LHCN-M2 (cell line): ENCODE measurements at places on chromosomes 12 and 14. TPM values are rescaled to one million over a fixed set of nuclear protein-coding genes. Genes with fewer than 3 reads are reported as not detected.

- DNase-seq: no peak
Observed at GRCh38 chr12:77742631-77743030, 88.1 kb upstream of the NAV3 start.

GRCh38 chr12:50351120-50352043 lies 45.0 kb downstream of the FAM186A start:
- no peak for DNase-seq

DNA sequence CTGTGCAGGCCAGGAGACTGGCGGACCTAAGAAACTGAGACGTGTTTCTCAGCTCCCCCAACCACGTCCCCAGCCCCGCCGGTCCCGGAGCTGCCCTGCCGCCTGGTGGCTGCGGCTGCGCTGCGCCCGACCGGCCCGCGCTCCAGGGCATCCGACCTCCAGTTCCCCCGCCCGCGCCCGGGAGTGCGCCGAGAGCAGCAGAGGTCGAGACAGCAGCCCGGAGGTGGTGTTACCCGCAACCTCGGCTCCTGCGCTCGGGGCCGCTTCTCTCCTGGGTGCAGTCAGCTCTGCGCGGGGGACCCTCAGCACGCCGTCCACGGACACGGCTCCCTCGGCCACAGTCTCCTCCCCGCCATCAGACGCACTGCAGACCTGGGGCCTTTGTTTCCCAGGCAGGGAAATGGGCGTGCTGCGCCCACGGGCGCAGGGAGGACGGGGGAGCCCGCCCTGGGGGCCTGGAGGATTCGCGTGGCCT lies 21.6 kb upstream of the GPR132 start:
- peak; percentile 56 for DNase-seq

DNA sequence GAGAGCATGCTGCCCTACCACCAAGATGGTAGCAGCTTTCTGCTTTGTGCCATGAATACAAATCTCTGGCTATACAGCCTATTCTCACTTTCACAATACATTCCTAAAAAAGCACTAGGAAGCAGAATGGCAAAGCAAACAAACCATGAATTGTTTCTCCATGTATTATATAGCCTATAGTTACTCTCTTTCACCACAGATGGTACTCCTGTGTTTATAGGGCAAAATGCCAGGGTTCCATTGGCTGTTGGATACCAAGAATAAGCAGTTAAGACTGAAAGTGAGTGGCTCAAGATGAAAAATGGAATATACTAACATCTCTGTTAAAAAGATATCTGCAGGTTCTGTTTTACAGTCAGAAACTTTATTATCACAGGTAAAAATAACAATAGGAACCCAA lies 11.1 kb downstream of the ARF3 start:
- DNase-seq: no peak

DNA sequence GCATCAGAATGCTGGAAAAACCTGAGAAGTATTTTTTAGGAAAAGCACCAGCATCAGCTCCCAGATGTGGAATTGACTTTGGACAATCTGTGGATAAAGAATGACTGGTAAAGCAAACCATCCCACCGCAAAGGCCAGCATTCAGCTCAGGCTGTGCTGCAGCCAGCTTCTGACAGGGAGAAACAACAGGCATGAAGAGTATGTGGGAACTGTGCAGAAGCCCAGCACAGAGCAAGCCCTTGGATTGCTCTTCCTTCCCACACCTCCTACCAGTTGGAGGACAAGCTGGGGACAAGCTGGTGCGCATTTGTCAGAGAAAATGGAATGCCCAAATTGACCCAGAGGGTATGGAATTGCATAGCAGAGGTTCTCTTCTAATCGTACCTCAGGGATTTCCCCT lies 228.1 kb downstream of the ANO2 start:
- DNase-seq: no peak

DNA sequence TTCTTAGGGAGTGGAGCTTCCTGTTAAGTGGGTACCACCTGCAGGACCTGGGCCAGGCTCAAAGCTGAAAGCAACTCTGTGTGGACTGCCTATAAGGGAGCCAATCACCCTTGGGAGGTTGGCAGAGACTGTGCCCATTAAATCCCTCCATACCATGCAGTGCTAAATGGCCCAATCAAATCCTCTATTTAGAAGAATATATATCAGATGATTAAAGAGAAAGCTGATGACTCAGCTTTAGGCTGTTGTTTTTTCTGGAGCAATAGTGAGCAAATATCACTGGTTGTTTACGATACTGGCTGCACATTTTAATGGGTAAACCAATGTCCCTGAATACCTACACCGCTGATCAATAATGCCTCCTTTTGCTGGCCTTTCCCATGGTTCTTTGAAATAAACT lies 101.3 kb downstream of the TMX1 start:
- DNase-seq: no peak

GRCh38 chr12:53193040-53193439 lies 12.3 kb upstream of the CSAD start:
- DNase-seq: no peak

GRCh38 chr14:83478741-83479140 lies 1945.1 kb upstream of the SEL1L start:
- DNase-seq: no peak

Gene GYS2
- 0.06 TPM in 1 of 2 replicates, not detected in the other for total RNA-seq

Gene SVOP
- total RNA-seq: not detected in 2 replicates

Gene CD27
- 0.17 and 0.19 TPM in 2 replicates for total RNA-seq

Gene OTOGL
- total RNA-seq: 0.19 and 0.34 TPM in 2 replicates

Gene MSI1
- total RNA-seq: not detected in 2 replicates

Gene SYNJ2BP
- 20.5 and 25.1 TPM in 2 replicates for total RNA-seq

Gene CCDC175
- total RNA-seq: not detected in 2 replicates

Gene SYNDIG1L
- total RNA-seq: not detected in 2 replicates

Gene CYP27B1
- total RNA-seq: 0.90 and 0.98 TPM in 2 replicates

Gene KRT2
- total RNA-seq: not detected in 2 replicates

Gene RAB3IP
- 8.3 and 16.5 TPM in 2 replicates for total RNA-seq

Gene MYF6
- total RNA-seq: 29.3 and 29.4 TPM in 2 replicates

Gene GPR65
- not detected in 2 replicates for total RNA-seq

Gene SLC35F4
- not detected in 2 replicates for total RNA-seq
